ENCODE measurements at places on chromosomes 1 and 21. TPM values are rescaled to one million over a fixed set of nuclear protein-coding genes. Genes with fewer than 3 reads are reported as not detected.

Gene SPRR4
- not detected for total RNA-seq

Gene GBP4
- 2.6 TPM for total RNA-seq

Gene OR2T8
- total RNA-seq: not detected

Gene RHBG
- total RNA-seq: not detected

Gene NR1I3
- total RNA-seq: not detected

Gene PITHD1
- total RNA-seq: 34.9 TPM

Gene PLA2G2D
- total RNA-seq: not detected

Gene SLC1A7
- total RNA-seq: 1.00 TPM

Gene IKBKE
- total RNA-seq: 11.5 TPM

Gene LENEP
- 0.18 TPM for total RNA-seq

Gene SPRR5
- total RNA-seq: not detected

Gene BMP8B
- not detected for total RNA-seq

Gene ENAH
- total RNA-seq: 109 TPM

Gene CD2
- not detected for total RNA-seq

Gene AK4
- 16.8 TPM for total RNA-seq

Gene FAM151A
- not detected for total RNA-seq

Data from smooth muscle cell of bladder (primary cell).